ENCODE measurements at places on chromosomes 13 and 19.

- no peak for DNase-seq
These were observed 668.6 kb upstream of the SLC10A2 start for GRCh38 chr13:103734837-103735236.

GRCh38 chr13:71374471-71375049 is 492.4 kb downstream of the DACH1 start:
- DNase-seq, result no peak

DNA sequence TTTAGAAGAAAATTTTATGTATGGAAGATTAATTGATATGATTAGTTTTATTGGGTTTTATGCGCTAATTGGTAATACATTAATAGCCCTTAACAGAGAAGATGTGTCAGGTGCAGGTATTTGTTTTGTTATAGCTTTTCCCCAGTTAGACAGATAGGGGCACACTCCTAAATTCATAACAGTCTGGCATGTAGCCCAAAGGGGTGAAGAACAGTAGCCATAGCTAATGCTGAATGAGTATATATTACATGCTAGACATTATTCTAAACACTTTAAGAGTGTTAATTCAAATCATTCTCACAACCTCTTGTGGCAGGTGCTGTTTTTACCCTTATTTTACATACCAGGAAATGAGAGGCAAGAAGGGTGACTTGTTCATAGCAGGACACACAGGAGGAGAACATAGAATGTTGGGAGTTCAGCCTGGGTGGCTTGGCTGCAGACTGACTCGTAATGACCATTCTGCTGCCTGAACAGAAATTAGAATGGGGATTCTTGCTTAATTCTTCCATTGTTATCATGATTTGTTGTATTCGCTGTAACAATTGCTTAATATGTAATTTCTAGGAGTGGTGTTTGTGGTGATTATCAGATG is 20.1 kb downstream of the PCCA start:
- no peak for DNase-seq

DNA sequence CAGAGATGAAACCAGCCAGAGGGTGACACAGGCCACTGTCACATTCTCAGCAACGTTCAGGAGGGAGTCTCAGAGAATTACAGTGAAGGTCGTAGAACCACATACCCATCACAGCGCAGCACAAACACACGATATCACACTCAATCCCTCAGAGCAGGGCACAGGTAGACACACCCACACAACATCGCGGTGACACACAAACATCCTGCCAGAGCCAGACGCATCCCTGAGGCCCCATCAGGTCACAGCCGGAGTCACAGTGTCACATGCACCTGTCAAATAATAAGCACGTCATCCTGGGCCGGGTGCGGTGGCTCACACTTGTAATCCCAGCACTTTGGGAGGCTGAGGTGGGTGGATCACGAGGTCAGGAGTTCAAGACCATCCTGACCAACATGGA is 17.5 kb downstream of the ELAVL3 start:
- DNase-seq, result no peak

DNA sequence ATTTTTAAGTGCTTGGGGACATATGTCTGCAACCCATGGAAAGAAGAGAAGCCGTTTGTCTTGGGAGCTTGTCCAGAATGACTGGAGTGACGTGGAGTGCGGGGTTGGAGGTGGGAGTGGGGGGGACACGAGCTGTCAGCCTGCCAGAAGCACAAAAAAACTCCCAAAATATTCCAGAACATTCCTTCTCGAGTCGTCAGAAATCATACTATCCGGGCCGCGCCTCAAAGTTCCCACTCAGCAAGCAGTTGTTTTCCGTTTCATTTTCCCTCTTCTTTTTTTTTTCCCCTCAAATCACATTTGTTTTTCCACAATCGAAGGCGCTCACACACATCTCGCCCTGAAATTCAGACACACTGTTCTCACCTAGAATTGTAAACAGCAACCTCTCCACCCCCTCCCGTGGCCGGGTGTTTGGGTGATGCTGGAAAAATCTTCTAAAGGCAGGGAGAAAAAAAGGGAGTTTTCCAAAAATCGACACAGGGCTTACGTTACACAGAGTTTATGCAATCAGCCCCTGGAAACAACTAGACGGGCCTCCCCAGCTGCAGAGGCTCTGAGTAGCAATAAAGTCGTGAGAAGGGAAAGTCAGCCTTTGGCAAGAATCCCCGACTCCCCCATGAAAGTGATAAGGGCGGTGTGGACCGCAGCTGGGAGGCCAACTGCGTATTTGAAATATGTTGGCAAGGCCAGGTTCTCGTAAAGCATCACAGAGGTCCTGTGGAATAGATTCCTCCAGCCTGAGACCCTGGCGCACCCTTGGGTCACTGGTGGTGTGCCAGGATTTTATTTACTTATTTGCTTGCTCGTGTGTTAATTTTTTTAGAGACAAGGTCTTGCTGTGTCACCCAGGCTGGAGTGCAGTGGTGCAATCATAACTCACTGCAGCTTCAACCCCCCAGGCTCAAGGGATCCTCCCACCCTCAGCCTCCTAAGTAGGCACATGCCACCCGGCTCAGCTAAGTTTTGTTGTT is 31.2 kb upstream of the KLF2 start:
- no peak for DNase-seq

All from T-cell (primary cell).